ENCODE measurements at places on chromosomes 3 and 15.
A peak's percentile ranks its signal among the peaks of the same experiment; 100 is the strongest.

DNA sequence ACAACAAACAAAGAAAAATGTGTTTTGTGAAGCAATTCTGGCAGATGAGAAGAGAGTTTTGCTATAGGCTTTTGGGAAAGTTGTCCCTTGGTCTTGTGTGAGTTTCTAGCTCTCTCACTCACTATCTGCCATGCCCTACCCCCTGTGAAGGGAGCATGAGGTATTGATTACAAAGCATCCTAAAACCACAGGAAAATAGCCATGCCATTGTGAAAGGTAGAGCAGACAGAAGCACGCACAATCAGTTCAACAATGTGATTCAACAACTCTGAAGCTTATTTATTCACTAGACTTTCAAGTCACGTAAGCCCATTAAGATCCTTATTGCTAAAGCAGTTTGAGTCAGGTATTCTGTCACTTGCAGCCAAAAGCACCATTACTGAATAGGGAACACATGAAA is 6.5 kb upstream of the AQR start:
- DNase-seq: no peak

DNA sequence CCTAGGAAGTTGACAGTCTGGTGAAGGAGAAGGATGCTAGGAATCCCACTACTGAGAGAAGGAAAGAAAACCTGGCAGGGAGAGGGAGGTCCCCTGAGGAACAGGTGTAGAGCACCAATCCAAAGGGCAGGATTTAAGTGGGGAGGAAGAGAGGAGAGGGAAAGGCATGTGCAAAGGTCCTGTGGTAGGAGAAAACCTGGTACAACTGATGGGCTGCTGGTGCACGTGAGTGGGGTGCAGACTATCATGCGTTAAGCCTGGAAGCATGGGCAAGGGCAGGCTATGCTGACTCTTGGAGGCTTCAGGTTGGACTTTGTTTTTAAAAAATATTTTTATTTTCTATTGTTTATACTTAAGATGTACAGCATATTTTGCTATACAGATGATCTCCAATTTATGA is 209.6 kb downstream of the PDZRN3 start:
- no peak for DNase-seq

GRCh38 chr15:85642693-85643066 is 152.0 kb downstream of the KLHL25 start:
- DNase-seq: no peak

DNA sequence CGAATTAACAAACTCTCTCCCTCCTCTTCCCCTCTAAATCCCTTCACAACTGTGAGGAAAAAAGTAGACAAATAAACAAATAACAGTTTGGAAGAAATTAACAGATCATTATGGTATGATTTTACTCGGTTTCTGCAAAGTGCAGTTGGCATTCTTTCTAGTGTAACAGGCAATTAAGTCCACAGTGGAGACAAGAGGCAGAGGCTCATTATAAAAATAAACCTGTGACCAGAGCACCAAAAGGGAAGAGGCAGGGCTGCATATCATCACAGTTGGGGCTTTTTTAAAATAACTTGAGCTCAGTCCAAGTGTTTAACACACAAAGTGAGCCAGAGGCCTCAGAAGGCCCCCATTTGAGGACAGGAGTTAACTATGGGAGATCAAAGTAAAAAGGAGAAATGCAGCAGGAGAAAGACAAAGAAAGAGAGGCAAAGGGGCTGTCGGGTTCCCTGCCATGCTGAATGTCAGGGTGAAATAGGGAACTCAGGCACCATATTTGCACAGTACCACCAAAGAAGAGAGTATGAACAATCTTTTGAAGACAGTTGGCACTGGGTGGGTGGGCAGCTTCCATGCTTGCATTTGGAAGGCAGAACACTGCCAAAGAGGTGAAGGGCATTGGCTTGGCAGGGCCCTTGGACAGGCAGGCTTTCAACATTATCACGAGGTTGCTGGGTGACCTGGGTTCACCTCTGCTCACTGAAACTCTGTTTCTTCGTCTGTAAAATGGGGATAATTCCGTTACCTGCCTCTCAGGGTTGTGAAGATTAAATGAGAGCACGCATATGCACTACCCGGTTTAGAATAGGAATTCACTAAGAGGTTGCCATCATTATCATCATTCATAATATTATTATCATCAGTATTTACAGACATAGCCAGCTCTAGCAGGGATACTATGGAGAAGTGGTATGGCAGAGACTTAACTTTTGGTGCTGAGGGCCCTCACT is 134.5 kb downstream of the MEX3B start:
- DNase-seq: no peak

GRCh38 chr15:35095941-35096340 is 10.8 kb upstream of the NANOGP8 start:
- no peak for DNase-seq

GRCh38 chr3:90035643-90036042 is 928.2 kb downstream of the EPHA3 start:
- DNase-seq: no peak

DNA sequence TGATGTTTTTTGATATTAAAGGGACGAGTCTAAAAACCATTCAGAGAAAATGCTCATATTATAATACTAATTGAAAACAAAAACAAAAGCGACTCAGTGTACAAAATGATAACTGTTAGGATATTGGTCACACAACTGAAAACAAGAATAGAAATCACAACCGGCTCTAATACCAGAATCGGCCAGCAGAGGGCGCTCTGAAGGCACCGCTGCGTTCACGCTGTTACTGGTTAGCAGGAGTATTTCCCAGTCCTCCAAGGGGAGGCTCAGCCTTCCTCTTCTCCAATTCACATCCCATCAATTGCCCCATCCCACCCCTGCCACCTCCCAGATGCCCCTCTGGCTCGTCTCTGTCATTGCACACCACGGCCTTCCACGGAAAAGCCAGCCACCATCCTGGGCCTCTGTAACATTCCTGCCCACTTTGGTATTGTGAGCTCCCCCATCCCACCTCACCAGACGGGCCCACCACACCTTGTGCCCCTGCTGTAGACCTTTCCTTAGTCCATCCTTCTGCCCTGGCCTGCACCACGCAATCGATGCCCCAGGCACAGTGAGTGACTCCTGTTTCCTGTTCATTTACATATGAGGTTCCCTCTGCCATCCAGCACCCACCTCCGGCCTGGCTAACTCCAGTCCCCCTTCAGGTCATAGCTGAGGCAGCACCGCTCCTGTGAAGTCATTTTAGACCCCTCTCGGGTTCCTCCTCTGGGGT is 8.5 kb downstream of the FAM107A start:
- peak; percentile 76 for DNase-seq

- DNase-seq: no peak
Observed at GRCh38 chr3:156431334-156432124, 123.4 kb downstream of the SSR3 start.

GRCh38 chr3:73658227-73658626 is 33.5 kb upstream of the PDZRN3 start:
- no peak for DNase-seq

GRCh38 chr15:98151096-98151495 is 190.6 kb downstream of the ARRDC4 start:
- DNase-seq: no peak

GRCh38 chr3:134852132-134852531 is 57.1 kb downstream of the EPHB1 start:
- DNase-seq: no peak

DNA sequence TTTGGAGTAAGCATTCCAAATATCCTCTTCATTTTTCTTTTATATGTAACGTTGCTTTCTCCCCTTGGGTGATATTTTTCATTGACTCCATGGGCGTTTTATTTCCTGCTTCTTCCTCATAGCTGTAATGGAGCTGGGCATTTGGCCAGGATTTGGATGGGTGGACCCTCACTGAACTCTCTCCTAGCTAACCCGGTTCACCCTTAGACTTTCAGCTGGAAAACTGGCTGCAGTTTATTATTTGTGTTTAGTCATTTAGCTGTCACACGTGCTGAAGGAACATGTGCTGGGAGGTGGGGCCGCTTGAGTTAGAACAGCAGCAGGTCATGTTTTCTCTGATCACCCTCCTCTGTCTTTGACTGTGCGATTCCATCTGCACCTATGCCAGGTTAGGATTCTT is 407.6 kb downstream of the ZIC1 start:
- DNase-seq: no peak

- no peak for DNase-seq
Observed at GRCh38 chr3:124033360-124034015, 41.6 kb upstream of the ROPN1 start.

DNA sequence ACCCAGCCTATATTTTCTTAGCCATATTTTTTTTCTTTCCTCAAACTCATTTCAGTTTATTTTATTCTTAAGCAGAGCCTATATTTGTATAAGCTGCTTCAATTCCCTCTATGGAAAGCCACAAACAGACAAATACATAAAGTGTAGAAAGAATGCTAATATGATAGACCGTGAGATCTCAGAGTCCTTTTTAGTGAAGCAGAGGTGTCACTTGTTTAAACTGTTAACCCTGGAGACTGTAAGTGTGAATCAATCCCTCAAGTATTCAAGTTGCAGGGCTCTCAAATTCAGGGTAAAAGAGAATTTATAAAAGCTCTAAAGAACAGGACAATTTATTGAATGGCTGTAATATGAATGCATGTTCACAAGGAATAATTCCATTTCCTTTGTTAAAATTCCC is 72.2 kb upstream of the BHLHE40 start:
- no peak for DNase-seq

DNA sequence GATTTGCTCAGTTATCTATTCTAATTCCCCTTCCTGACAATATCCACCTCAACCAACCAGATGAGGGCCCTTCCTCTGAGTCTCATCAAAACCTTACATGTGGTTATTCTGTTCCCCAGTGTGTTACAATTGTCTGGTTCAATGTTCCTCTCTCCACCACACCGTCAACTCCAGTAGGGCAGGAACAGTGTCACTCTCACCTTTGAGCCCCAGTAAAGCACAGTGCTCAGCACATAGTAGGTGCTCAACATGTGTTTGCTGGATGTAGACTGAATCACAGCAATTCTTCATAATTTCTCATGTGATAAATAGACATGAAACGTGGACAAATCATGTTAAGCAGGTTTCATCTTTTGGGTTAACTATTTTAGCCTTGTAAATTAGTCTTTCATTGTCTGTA is 103.0 kb upstream of the EIF1B start:
- DNase-seq: no peak

DNA sequence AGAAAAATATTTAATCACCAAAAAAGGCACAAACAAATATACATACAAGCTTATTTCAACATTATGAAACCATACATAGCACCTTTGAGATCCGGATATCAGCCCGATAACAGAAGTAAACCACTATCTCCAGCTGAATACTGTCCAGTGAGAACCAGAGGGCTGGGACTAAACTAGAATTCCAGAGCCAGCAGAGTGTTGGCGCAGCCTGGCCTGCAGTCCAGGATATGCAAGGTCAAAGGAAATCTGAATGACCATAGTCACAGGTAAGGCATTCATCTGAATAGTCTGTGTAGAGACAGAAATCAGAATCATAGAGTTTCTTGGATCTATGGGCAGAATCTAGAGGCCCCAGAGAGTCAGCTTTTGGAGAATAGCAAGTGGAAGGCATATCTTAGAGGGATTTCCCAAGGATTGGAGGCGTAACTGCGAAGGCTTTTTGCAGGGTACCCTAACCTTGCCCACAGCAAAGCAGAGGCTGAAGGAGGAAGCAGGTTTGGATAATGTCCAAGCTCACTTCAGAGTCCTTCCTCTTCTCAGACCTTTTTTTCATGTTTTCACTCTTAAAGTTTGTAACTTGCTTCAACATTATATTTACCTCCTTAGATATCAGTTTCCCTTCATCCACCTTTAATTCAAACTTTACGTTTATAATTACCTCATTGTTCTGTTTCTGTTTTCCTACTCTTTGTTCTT is 32.5 kb upstream of the TP63 start:
- no peak for DNase-seq

DNA sequence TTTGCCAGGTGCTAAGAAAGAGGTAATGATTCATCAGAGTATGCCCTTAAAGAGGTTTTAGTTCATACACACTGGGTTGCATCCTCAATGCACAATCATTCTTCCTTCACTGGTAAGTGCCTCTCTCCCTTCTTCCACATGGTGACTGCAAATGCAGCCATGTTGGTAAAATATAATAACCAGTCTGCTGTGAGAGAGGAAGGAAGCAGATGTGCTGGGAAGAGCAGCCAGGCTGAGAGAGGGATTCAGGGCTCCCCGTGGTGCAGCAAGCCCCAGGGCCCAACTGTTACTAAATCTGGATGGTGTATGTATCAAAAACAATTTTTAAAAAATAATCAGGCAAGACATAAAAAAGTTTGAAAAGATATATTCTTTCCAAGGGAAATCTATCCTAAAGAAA is 498.1 kb downstream of the MAGI1 start:
- no peak for DNase-seq

GRCh38 chr15:100537331-100537730 is 8.6 kb upstream of the CERS3 start:
- DNase-seq: no peak

DNA sequence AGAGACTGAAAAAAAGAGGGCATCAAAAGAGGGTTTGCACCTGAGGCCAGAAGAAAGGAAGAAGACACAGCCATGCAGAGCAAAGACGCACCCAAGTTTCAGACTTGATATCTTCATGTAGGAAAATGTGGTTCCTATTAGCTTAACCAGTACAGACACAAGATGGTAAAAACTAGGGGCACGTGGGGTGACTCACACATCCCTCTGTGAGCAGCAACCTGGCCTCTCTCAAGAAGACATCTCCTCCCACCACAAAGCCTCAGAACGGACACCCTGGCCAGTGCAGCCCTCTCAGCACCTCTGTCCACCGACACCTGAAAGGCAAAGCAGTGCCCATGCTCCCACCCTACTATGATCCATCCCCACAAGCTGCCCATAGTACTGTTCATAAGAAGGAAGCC is 33.3 kb downstream of the GLB1 start:
- DNase-seq: peak; percentile 80

DNA sequence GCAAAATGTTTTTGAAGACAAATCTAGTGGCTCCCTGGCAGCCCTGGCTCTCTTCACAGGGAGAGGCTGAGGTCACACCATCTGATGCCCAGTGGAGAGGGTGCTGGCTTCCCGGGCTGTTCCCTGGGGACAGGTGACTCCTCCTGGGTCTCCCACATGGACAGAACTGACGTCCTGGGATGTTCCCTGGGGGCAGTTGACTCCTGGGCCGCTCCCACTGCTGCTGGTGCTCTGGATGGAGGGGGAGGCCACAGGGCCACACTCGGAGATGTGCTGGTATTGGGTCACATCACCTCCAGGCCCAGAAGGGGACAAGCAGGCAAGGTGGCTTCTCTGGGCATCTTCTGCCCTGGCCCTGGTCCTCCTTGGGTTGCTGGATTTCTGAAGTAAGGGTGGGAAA is 27.8 kb upstream of the ACAD9 start:
- no peak for DNase-seq

- DNase-seq: no peak
Observed at GRCh38 chr3:154973851-154974250, 106.3 kb upstream of the MME start.

- no peak for DNase-seq
Observed at GRCh38 chr3:15258720-15259119, 52.7 kb downstream of the CAPN7 start.

DNA sequence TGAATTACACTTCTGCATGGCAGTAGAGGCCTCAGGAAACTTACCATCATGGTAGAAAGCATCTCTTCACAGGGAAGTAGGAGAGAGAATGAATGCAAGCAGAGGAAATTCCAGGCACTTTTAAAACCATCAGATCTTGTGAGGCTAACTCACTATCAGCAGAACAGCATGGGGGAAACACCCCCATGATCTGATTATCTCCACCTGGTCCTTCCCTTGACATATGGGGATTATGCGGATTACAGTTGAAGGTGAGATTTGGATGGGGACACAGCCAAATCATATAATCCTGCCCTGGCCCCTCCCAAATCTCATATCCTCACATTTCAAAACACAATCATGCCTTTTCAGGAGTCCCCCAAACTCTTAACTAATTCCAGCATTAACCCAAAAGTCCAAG is 691.1 kb downstream of the SI start:
- no peak for DNase-seq

- peak; percentile 92 for DNase-seq
Observed at GRCh38 chr15:90648137-90649070, 68.7 kb upstream of the BLM start.

Measured in activated CD4-positive, alpha-beta T cell treated with anti-CD3 and anti-CD28 coated beads, Interleukin-2, Interleukin-4, amounts not matched to agents 100 ng/mL and 50 ng/mL, durations not matched to agents 16 hours and 8 hours (primary cell).